Brain (organoid and tissue), 16 donors: ENCODE measurements at places on chromosomes 3 and 15.

DNA sequence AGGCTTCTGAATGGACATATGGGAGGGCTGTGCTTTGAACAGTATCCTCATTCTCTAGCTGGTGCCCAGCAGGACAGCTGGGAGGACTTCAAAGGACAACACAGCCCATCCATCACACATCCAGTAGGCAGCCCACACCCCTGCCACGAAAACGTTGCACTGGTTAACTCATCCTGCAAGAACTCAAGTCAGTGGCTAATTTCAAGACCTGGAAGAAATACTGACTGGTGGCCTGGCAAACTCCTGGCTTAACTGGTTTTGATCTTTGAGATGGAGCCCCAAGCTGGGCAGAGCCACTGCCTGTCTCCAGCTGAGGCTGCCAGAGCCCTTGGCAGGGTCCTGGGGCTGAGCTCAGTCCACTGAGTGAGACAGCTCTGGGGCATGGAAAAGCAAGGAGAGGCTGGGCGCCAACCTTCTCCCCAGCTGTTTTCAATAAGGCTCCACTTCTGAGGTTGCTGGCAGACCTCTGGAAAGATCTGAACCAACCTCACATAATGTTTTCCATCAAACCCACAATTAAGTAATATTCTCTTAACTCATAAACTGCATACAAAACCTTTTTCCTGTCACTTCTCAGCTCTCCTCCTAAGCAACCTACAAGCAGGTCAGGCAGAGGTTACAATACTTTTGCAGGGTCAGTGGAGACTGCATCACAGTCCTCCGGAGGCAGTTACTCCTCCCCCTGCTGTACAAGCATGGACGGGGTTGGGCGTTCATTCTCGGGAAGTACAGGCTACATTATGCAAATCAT is 110.3 kb downstream of the MYLK start:
- peak; percentile 14 for DNase-seq

- no peak for DNase-seq
These were observed 326.1 kb downstream of the UNC13C start for GRCh38 chr15:54304321-54304720.

DNA sequence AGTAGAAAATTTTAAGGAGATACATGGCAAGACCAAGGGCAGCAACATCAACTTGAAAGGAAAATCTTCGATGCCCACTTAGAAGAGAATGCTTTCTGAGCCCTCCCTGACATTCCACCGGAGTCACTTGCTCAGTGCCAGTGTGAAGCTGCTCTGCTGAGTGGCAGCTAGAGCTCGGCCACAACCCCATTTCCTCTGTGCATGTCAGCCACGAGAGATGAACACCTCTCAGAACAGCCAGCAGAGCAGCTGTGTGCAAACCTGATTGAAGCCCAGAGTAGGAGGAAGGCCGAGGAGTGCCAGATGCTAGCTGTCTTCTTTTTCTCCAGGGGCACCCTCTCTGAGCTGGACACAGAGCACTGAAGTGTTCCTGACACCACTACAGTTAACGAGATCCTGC is 12.2 kb downstream of the TARS3 start:
- no peak for DNase-seq

- no peak for DNase-seq
These were observed 1.7 kb downstream of the HOMER2 start for GRCh38 chr15:82950746-82951370.

DNA sequence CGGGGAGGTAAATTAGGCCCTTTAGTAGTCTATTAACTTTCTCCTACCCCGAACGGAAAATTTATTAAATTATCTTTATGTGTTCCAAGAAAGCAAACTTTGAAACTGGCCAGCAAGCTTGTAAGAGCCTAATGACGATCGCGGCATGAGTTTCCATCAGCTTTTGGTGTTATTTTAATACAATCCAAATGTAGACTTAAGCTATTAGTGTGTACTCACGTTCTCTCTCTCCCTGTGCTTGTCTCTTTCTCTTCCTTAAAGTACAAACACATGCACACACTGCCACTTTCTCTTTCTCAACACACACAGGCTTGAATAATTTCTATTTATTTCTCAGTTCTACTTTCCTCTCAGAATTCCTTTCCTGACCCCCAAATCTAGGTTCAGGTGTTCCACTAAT is 108.8 kb upstream of the MME start:
- DNase-seq, result no peak

GRCh38 chr15:47427463-47427862 is 289.8 kb upstream of the SEMA6D start:
- no peak for DNase-seq

GRCh38 chr3:15283702-15284101 is 48.7 kb downstream of the SH3BP5 start:
- no peak for DNase-seq

- DNase-seq, result peak; percentile 53
These were observed 230.2 kb upstream of the IGF1R start for GRCh38 chr15:98418122-98418521.

GRCh38 chr3:161222662-161223061 is 1.6 kb downstream of the NMD3 start:
- no peak for DNase-seq

- DNase-seq, result no peak
These were observed 37.6 kb downstream of the TMCC1 start for GRCh38 chr3:129855832-129856419.

GRCh38 chr3:44326019-44326418 is 12.5 kb upstream of the TCAIM start:
- DNase-seq, result no peak

- no peak for DNase-seq
These were observed 34.3 kb downstream of the FRMD5 start for GRCh38 chr15:44160796-44161195.

DNA sequence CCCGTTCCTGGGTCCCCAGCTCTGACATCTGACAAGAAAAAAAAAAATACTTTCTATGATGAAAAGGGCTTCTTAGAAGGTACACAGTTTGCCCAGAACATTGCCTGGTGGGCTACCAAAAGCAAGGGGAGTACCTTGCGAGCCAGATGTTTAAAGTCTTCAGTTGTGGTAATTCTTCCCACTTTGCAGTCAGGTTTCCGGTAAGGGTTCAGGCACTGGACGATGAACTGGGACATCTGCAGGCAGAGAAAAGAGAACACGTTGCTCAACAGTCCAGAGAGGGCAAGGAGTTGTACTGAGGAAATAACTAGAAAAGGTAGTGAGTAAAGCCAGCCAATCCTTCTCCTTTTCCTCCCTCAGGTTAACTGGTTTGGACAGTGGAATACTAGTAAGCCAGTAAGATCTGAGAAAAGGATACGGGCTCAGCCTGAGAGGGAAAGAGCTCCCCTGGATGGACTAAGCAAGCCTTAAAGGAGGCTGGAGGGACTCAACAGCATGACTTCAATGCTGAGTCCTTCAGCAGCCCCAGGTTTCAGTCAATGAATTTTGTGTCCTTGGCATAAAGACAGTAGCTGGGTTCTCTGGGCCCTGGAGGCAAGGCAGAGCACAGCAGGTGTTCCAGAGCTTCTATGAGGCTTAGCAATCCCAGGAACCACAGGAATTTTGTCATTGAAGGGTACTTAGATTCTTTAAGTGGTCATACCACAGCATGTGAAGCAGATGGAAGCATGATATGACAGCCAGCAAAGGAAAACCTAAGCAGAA is 38.2 kb downstream of the NBEAL2 start:
- DNase-seq, result no peak
